ENCODE measurements at places on chromosomes 11 and 22.

DNA sequence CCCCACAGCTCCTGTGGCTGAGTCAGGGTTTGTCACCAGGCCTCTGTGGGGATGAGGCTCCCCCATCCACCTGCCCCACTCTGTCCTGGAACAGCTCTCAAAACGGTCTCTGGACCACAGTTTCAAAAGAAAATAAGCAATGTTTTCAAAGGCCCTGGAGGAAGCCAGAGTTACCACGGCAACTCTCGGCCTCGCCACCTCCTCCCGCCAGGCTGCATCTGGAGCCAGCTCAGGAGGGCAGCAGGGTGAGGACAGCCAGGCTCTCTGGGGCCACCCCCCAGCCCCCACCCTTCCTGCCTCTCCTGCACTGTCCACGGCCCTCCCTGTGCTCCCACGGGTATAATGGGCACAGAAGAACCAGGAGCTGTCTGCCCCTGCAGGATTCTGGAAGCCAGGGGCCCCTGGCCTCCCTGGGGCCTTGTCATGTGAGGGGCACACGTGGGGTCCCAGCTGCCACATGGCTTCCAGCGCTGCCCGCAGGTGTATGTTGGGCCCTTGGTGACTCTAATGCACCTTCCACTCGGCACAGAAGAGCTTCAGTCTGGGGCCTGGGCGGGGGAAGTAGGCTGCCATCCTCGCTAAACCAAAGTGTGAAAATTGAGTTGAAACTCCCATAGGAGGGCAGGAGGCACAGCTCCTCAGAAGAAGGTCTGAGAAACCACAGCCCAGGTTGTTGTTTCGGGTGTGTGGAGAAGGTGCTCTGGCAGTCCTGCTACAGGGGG, 10.3 kb downstream of the CD81 start:
- no peak for DNase-seq

- no peak for DNase-seq
Measured at GRCh38 chr11:78759071-78759470, 184.4 kb upstream of the NARS2 start.

- DNase-seq = no peak
Measured at GRCh38 chr11:60265373-60266214, 14.9 kb upstream of the MS4A4A start.

DNA sequence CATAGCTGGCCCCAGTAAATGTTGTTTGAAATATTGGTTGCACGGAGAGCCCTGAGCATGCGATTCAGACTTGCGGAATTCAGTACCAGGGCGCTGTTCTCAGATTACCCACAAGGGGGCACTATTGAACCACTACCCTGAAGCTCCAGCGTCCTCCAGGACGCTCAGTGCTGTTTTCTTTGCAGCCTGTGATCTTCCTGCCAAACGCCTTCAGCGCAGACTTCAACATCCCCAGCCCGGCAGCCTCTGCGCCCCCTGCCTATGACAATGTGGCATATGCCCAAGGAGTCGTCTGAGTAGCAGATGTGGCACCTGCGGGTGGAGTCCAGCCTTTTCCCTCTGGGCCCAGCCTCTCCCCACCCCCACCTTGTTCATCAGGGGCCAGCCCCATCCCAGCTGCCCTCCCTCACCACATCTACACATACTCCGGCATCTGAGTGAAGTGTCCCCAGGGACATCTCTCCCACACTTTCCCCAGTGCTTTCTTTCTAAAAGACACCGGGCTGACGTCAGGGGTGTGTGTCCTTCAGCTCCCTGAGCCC, 9.6 kb upstream of the MS4A10 start:
- peak; percentile 67 for DNase-seq

DNA sequence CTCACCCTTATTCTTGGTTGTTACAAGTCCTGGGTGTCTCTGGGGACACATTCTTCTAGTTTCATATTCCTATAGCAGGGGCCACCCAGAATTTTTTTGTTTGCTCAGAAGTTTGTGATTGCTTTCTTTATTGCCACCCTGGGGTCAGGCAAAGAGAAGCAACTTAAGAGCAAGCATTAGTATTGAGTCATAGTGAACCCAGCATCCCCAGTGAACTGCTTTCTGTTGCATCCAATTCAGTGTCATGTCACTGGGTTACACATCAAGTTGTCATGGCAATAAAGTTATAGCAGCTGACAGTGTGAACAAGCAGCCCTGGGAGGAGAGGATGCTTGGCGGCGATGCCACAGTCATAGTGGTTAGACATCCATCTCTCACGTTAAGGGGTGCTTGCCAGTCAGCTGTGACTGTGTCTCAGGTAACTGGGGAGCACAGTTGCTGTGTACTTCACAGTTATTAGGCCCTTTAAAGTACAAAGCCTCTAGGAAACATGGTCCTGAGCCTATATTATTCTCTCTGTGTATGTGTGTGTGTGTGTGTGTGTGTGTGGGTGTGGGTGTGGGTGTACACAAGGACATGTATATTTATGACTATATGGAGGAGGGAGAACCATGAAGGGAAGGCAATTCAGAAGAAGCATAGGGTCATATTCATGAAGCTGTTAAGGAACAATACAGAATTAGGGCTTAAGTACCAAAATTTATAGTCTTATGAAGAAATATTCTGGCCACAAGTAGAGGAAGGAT, 52.5 kb downstream of the TRIM44 start:
- no peak for DNase-seq

DNA sequence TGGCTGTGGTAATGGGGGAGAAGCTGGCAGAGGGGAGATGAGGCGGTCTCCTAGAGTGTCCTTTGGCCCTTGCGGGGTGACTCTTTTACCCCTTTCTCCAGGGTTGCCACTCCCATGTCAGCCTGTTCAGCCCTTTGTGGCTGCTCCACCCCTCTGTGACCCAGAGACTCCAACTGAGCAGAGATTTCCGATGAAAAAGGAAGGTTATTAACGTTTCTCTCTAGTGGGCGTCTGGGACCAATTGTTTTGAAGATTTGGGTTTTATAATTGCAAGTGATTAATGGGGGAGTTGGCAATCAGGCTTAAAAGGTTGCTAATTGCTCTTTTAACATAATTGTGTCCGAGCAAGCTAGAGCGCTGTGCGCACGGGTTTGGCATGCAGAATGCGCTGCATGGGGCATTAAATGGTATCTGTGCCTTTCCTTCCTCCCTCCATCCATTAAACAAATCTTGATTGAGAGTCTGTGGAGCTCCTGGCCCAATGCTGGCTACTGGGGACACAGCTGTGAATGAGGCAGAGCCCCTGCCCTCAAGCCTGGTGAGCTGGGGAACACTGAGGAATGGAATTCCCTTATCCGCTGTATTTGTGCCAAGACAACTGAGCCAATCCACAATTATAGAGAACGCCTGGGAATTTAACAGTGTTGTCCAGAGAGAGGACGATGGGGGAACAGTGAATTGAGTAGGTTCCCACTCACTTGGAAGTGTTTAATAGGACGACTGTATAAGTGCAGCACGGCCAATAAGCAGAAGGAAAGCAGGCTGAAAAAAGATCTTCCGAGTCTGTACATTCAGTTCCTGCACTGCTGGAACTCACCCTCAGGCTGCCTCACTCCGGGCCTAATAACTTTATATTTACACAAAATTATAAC, 295.9 kb downstream of the MIAT start:
- no peak for DNase-seq

DNA sequence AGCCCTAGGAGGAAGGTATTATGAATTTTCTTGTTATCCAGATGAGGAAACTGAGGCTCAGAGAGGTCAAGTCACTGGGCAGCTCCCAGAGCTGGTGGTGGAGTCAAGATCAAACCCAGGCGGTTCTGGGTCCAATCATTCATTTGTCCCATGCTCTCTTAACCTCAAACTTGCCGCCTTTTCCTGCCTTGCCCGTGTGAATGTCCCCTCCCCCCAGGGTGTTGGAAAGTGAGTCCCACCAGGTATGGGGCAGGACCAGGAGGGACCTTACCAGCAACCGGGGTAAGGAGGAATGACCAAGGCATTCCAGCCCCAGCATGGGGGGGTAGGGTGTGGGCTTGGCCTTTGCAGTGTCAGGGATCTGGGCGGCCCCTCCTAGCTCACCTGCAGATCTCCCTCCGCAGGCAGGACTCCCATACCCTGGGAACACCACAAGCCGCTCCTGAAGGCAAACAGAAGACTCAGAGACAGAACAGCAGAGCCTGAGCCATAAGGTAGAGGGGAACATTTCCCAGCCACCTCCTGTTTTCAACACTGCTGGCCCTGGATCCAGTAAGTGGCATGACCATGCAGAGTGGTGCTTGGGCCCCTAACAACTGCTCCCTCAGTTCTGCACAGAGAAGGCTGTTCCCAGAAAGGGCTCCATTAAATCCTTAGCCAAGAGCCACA, 41.2 kb upstream of the SYT7 start:
- DNase-seq = no peak

DNA sequence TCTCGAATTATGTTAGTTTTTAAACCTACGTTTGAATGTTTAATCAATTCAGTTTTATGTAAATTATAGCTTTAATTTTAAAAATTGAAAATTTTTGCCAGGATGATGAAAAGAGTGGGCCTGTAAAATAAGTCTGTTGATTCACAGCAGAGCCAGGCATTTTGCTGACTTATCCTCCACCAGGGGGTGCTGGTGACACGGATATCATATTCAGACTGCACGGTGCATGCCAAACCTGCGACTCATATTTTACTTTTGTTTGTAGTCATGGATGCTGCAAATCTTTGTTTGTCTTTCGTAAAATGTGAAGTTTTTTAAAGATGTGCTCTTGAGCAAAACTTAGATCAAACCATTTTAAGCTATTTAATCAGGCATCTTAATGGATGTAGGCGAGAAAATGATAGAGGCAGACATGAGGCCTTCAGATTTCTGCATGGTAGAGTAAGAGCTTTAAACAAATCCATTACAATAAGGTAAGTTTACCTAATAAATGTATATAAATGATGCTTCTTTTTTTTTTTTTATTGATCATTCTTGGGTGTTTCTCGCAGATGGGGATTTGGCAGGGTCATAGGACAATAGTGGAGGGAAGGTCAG, 3.6 kb upstream of the OR8B3 start:
- peak; percentile 54 for DNase-seq

GRCh38 chr11:86459682-86460460, 85.2 kb downstream of the CCDC81 start:
- no peak for DNase-seq

- no peak for DNase-seq
Measured at GRCh38 chr11:128835741-128836430, 31.2 kb downstream of the KCNJ1 start.

GRCh38 chr11:2621894-2622293, 77.9 kb downstream of the KCNQ1OT1 start:
- no peak for DNase-seq

- peak; percentile 42 for DNase-seq
Measured at GRCh38 chr11:110373051-110373702, 56.6 kb upstream of the FDX1 start.

Data from T-helper 2 cell treated with Interferon-gamma antibody and Interleukin-4, amounts not matched to agents 5 μg/mL and 100 μg/mL, for 36 hours (primary cell).